ENCODE measurements at places on chromosomes 13 and 19. TPM values are rescaled to one million over a fixed set of nuclear protein-coding genes. Genes with fewer than 3 reads are reported as not detected.
A peak's percentile ranks its signal among the peaks of the same experiment; 100 is the strongest.

The AMH gene
- 0.73 TPM for polyA plus RNA-seq

The MAMSTR gene
- polyA plus RNA-seq, result 0.48 TPM

DNA sequence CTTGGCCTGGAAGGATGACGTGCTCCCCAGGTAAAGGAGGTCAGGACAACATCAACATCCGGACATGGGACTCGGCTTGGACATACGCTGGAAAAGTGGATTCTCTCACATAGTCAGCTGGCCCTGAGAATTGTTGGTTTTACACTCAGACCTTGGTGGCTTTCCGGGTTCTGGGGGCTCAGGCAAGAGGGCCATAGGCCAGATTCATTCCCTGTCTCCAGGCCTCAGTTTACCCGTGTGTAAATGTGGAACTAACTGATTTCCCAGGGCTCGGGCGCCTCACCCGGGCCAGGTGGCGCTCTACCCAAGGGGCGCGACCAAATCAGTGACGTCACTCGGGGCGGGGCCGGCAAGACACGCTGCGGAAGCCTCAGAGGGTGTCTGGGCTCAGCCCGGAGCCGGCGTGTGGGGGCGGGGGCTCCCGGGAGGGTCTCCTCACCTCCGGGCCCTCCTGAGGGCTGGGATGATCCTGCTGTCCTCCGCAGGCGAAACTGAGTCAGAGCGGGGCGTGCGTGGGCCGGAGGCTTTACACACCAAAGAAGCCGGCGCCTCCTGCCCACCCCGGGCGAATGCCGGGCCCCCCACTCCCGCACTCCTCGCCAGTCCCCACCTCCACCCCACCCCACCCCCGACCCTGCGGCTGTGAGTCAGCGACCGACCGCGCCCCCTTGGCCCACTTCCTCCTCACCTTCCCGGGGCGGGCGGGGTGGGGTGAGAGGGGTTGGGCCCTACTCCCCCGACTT lies 862 bp upstream of the VASP start:
- DNase-seq, result peak; percentile 92
- H3K27ac ChIP-seq, result peak overlapping the region; percentile 95
- peak overlapping the region; percentile 85 for H3K4me3 ChIP-seq
- peaks cover 4% of the 10 kb centered on the region for H3K27me3 ChIP-seq
- H3K4me1 ChIP-seq, result peaks cover 7% of the 10 kb centered on the region

- no peaks in the 10 kb centered on the region for H3K36me3 ChIP-seq
- no peak for DNase-seq
- no peak overlapping the region for H3K4me3 ChIP-seq
- H3K27ac ChIP-seq, result no peak overlapping the region
- no peaks in the 10 kb centered on the region for H3K4me1 ChIP-seq
- peaks cover 3% of the 10 kb centered on the region for H3K27me3 ChIP-seq
These were observed 79.4 kb upstream of the ZNF507 start for GRCh38 chr19:32265995-32266394.

- no peak overlapping the region for H3K4me3 ChIP-seq
- H3K27me3 ChIP-seq, result no peaks in the 10 kb centered on the region
- H3K4me1 ChIP-seq, result no peaks in the 10 kb centered on the region
These were observed 4.7 kb upstream of the CEACAM5 start for GRCh38 chr19:41703602-41704293.

DNA sequence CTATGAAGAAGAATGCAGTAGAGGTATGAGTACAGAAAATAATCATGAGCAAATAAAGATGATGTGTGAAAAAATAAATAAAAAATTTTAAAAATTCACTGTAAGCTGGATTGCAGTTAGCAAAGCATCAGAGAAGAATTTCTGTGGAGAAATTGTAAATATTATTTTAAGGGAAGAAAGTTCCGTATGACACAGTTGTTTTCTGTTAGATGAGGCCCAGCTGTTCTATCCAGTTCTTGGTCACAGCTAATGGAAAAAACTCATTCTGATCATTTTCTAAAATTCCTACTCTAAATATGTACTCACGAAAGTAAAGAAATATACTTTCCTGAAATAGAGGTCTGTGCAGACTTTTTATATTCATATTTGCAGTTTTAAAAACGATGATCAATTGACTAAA lies 578.8 kb downstream of the DCT start:
- no peak for DNase-seq
- H3K4me3 ChIP-seq, result no peak overlapping the region
- H3K27ac ChIP-seq, result no peak overlapping the region
- H3K36me3 ChIP-seq, result no peaks in the 10 kb centered on the region
